ENCODE measurements at places on chromosomes 12 and 14.

DNA sequence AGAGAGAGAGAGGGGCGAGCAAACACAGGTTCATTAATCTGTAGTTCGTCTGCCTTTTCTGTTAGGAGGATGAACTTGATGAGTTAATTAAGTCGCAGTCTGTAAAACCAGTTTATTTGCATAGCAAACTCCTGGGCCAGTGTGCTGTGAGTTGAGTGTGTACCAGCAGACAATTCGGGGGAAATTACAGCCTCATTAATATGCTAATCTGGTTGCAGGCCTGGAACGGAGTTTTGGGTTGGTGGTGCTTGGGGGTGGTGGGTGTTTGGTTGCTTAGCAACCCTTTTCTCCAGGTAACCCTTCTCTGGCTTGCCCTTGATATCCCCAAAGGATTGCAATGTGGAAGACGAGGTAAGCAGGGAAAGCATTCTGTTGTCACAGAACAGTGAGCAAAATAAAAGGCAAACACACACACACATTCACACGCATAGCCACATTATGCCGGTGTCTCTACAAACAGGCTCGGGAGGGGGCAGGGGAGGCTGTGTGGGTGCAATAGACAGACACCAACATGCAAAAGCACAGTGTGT lies 29.2 kb upstream of the LHX5 start:
- DNase-seq, result no peak
- H3K4me3 ChIP-seq, result no peak overlapping the region

- no peak for DNase-seq
- H3K4me3 ChIP-seq, result no peak overlapping the region
- H3K36me3 ChIP-seq, result no peaks in the 10 kb centered on the region
- no peaks in the 10 kb centered on the region for H3K4me1 ChIP-seq
Measured at GRCh38 chr14:90678420-90678819, 137.8 kb downstream of the TTC7B start.

DNA sequence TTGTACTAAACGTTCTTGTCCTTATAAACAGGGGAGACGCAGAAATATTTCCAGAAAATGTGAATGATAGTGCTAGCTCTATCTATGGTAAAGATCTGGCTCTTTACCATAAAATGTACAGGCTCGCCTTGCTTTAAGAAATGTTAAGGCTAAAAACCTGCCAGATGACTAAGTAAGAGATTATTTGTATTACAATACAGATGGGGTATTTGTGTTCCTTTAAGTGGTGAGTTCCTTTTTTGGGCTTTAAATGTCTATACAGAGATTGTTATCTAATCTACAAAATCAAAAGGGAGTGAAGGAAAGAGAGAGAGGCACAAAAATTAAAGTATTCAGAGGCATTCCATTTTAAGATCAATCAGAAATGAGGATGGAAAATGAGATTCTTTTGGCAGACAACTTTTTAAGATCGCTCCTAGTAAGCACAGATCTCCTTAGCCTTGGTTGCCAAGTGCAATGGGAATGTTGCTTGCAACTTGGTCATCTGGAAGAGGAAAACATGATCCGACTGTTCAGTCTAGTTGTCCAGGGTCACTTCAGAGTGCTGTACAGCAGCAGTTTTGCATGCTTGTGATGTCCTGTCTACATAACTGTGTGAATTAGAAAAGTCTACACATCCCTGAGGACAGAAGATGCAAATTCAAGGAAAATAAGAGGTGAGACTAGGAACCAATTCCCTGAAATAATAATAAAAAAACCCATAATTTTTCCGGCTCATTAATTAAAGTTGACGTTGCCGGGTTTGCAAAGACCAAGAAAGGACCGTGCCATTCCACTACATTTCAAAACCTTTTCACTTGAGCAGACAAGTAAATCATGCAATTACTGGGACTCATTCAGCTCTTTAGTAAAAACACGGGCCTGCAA lies 380.8 kb downstream of the EGLN3 start:
- no peaks in the 10 kb centered on the region for H3K4me1 ChIP-seq
- H3K27ac ChIP-seq, result no peak overlapping the region
- no peak overlapping the region for H3K4me3 ChIP-seq
- no peaks in the 10 kb centered on the region for H3K36me3 ChIP-seq
- H3K27me3 ChIP-seq, result no peaks in the 10 kb centered on the region

DNA sequence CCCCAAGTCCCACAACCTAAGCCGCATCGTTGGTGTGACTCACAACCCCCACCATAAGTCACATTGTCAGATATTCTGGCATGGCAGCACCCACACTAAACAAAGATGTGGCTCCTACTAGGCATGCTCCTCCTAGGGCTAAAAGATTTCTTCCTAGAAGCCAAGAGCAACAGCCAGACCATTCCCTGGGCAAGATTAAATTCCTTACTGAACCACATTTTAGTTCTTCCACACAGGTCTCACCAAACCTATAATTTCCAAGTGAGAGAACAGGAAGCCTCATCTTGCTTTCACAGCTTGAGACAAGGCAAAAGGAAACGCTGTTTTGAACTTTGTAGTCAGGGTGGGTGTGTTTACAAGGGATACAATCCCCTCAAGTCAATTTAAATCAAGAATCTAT lies 632.8 kb downstream of the DIO2 start:
- H3K27me3 ChIP-seq, result no peaks in the 10 kb centered on the region
- no peak for DNase-seq
- H3K4me1 ChIP-seq, result no peaks in the 10 kb centered on the region
- H3K27ac ChIP-seq, result no peak overlapping the region

DNA sequence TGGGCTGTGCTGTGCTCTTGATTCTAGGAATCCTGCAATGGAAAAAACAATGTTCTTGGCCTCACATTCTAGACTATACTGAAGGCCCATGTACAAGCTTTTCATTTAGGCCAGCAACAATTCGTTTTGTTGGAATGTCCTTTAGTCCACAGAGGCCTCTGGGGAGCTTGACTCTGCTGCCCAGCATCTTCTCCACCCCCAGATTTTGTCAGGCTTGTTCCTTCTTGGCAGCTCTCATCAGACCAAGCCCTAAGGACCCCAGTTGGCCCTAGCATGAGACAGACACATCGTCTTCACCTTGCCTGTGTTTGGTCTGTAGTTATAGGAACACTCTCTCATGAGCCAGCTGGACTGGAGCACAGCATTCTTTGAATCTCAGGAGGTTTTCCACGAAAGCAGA lies 300.1 kb downstream of the VRK1 start:
- no peak overlapping the region for H3K27ac ChIP-seq
- no peak overlapping the region for H3K4me3 ChIP-seq
- H3K27me3 ChIP-seq, result no peaks in the 10 kb centered on the region
- H3K4me1 ChIP-seq, result no peaks in the 10 kb centered on the region
- no peaks in the 10 kb centered on the region for H3K36me3 ChIP-seq

DNA sequence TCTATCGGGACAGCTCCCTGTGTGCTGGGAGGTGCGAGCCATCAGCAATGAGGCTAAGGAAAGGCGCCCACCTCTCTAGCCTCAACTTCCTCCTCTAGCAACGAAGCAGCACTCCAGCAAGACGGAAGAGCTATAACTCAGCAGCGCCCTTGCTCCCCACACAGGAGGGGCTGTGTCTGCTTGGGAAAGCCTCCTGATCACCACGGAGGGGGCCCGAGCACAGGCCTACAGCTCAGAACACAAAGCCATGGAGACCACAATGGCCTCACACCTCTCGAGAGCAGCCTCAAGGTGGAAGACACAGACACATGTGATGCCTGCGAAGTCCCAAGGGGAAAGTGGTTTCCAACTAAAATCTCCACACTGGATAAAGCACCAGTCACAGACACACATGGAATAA lies 60.4 kb downstream of the CDC42BPB start:
- peaks cover 57% of the 10 kb centered on the region for H3K36me3 ChIP-seq
- no peak for DNase-seq
- H3K4me1 ChIP-seq, result no peaks in the 10 kb centered on the region
- no peak overlapping the region for H3K27ac ChIP-seq
- no peak overlapping the region for H3K4me3 ChIP-seq
- H3K27me3 ChIP-seq, result no peaks in the 10 kb centered on the region

DNA sequence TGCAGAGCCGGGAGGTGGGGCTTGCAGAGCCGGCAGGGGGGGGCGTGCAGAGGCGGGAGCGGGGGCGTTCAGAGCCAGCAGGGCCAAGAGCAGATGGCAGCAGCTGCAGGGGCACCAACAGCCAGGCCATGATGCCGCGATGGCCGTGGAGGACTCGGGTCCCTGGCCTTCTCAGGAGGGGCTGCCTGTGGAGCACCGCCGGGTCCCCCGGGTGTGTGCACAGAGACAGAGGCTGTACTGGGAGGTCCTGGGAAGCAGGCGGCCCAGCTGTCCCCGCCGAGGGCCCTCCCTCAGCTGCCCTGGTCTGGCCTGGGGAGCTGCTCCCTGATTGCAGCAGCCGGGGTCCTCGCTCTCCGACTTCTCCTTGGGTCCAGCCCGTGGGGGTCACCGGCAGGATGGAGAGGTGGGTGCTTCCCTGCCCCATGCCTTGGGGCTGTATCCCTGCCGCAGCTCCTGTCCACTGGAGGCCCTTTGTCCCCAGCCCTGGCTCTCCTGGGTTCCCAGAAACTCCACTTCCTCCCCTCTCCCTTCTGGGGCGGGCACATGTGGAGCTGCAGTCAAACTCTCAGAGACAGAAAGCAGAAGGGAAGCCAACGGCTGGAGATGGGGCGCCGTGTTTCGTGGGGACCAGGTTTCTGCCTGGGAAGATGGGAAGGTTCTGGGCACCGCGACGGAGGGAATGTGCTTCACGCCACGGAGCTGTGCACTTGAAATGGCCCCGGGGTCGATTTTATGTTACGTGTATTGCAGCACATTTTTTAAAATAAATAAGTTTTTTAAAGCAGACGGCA lies 75.8 kb upstream of the GALNT9 start:
- no peaks in the 10 kb centered on the region for H3K4me1 ChIP-seq
- no peaks in the 10 kb centered on the region for H3K27me3 ChIP-seq
- H3K4me3 ChIP-seq, result no peak overlapping the region
- H3K36me3 ChIP-seq, result no peaks in the 10 kb centered on the region
- DNase-seq, result no peak

- no peak overlapping the region for H3K4me3 ChIP-seq
- H3K36me3 ChIP-seq, result no peaks in the 10 kb centered on the region
- no peak overlapping the region for H3K27ac ChIP-seq
- H3K27me3 ChIP-seq, result no peaks in the 10 kb centered on the region
- no peaks in the 10 kb centered on the region for H3K4me1 ChIP-seq
- no peak for DNase-seq
Measured at GRCh38 chr12:115294453-115295133, 610.6 kb upstream of the TBX3 start.

Measured in Peyer's patch (tissue), 4 donors.